B cell (primary cell): ENCODE measurements at places on chromosomes 2 and 18. TPM values are rescaled to one million over a fixed set of nuclear protein-coding genes. Genes with fewer than 3 reads are reported as not detected.

G6PC2 gene
- not detected in 2 replicates for total RNA-seq

CRYGD gene
- total RNA-seq = not detected in 2 replicates

PIAS2 gene
- 51.1 and 53.9 TPM in 2 replicates for total RNA-seq

SP140 gene
- 411 and 424 TPM in 2 replicates for total RNA-seq

CYP26B1 gene
- total RNA-seq = not detected in 2 replicates

ZNF519 gene
- total RNA-seq = 19.5 and 20.9 TPM in 2 replicates

DAPL1 gene
- total RNA-seq = not detected in 2 replicates

CHRNG gene
- not detected in 2 replicates for total RNA-seq

KIAA2012 gene
- total RNA-seq = not detected in 2 replicates

ALPP gene
- total RNA-seq = not detected in 2 replicates

GPR17 gene
- total RNA-seq = 0.22 TPM in 1 of 2 replicates, not detected in the other

MDH1B gene
- 0.34 TPM in 1 of 2 replicates, not detected in the other for total RNA-seq

HOXD11 gene
- not detected in 2 replicates for total RNA-seq

C1GALT1C1L gene
- total RNA-seq = not detected in 2 replicates

IL1RL1 gene
- not detected in 2 replicates for total RNA-seq

IL36G gene
- not detected in 2 replicates for total RNA-seq

B3GNT7 gene
- 14.1 and 14.3 TPM in 2 replicates for total RNA-seq

MYCN gene
- not detected in 2 replicates for total RNA-seq

PRKAG3 gene
- not detected in 2 replicates for total RNA-seq

AGXT gene
- not detected in 2 replicates for total RNA-seq

PDE1A gene
- not detected in 2 replicates for total RNA-seq

ST8SIA5 gene
- total RNA-seq = not detected in 2 replicates

FN1 gene
- 0.05 TPM in 1 of 2 replicates, not detected in the other for total RNA-seq

SLC9A2 gene
- not detected in 2 replicates for total RNA-seq

INO80C gene
- total RNA-seq = 37.9 and 38.5 TPM in 2 replicates

CNTNAP5 gene
- not detected in 2 replicates for total RNA-seq

ERFE gene
- total RNA-seq = 0.17 and 0.19 TPM in 2 replicates

SLC9A4 gene
- 0.07 and 0.20 TPM in 2 replicates for total RNA-seq

AQP12A gene
- total RNA-seq = not detected in 2 replicates

GRCh38 chr2:99380376-99381010 lies 43.3 kb downstream of the EIF5B start:
- no peak for DNase-seq

DNA sequence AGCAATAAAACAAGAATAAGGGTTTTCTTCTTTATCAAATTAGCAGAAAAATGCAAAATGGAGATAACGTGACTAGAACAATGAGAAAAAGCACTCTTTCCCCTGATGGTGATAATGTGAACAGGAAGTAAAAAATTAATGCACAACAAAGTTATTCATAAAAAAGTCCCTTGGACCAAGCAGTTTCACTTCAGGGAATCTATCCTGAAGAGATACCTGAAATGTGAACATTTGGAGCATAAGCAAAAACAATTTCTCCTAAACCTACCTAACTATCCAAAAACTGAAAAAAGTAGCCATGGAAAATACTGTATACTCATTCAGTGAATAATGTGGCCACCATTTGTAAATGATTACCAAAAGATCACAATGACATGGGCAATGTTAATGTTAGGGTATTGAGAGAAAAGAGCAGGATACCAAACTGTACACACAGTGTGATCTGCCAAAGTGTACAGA lies 48.7 kb downstream of the TRIP12 start:
- peak; percentile 12 for DNase-seq

- no peak for DNase-seq
Measured at GRCh38 chr18:2901423-2901985, 54.7 kb downstream of the EMILIN2 start.

GRCh38 chr2:222228054-222228453 lies 70.7 kb downstream of the PAX3 start:
- DNase-seq = no peak

- DNase-seq = peak; percentile 28
Measured at GRCh38 chr2:46470114-46470628, 9.2 kb upstream of the TMEM247 start.

DNA sequence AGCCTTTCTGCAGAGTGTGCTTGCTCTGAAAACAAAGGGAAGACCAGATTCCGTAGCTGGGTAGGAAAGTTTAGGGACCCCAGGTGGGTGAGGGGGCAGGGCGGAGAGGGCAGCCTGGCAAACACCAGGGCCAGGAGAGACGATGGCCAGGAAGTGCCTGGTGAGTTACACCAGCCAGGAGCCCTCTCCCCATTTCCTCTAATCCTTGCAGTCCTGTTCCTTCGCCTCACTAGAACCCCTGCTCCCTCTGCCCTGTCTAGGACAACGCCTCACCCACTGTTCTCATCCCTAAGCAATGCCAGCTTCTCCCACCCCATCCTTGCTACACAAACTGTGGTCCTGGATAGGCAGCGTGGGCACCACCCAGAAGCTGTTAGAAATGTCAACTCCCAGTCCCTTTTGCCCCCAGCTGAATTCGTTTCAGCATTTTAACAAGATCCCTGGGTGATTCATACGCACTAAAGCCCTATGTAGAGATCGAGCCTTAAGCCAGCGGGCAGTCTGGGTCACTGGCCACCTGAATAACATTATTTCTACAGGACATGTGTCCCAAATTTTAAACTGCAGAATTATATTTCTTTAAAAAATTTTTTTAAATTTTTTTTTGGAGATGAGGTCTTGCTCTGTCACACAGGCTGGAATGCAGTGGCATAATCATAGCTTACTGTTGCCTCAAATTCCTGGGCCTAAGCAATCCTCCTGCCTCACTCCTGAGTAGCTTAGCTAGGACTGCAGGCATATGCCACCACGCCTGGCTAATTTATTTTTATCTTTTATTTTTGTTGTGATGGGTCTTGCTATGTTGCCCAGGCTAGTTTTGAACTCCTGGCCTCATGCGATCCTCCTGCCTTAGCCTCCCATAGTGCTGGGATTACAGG lies 10.9 kb downstream of the WIPF1 start:
- no peak for DNase-seq

- no peak for DNase-seq
Measured at GRCh38 chr18:74604774-74605173, 7.1 kb downstream of the ZNF407 start.

DNA sequence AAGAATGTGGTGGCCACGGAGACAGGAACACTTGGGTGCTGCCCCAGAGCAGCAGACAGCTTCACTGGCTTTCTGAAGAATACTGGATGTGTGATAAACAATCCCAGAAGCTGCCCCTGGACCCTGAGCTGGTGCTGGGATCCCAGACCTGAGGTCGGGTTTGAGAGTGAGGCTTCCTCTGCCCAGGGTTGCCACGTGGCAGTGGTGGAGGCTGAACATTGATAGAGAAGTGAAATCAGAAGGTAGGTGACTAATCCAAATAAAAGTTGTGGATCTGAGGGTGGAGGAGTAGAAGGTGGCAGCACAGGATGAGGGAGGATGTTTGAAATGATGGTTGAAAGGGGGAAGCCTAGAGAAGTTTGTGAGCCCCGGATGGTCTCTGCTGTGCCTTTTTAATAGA lies 64.0 kb downstream of the FMNL2 start:
- DNase-seq = no peak

GRCh38 chr2:241859436-241860183 lies 916 bp upstream of the PDCD1 start:
- peak; percentile 78 for DNase-seq

DNA sequence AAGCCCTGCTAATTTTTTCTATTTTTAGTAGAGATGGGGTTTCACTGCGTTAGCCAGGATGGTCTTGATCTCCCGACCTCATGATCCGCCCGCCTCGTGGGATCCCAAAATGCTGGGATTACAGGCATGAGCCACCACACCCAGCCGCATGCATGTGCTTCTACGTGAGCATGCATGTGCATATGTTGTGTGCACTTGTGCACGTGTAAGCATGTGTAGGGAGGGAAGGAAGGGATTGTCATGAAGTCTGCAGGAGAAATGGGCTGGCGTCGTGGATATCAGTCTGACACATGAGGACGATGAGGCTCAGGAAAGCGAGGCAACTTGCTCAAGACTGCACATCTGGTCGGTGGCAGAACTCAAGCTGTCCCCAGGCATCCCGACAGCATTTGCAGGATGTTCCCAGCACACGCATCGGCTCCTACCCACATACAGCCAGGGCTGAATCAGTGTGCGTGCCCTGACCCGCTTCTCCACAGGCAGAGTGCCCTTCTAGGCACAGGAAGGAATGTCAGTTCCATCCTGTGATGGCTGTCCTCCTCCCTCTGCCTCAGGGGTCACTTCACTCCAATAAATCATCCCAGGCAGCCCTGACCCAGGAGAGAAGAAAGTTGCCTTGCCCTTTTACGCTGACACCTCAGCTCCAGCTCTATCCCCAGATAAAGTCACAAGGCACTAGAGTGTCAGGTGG lies 49.9 kb upstream of the SLC14A2 start:
- DNase-seq = no peak

DNA sequence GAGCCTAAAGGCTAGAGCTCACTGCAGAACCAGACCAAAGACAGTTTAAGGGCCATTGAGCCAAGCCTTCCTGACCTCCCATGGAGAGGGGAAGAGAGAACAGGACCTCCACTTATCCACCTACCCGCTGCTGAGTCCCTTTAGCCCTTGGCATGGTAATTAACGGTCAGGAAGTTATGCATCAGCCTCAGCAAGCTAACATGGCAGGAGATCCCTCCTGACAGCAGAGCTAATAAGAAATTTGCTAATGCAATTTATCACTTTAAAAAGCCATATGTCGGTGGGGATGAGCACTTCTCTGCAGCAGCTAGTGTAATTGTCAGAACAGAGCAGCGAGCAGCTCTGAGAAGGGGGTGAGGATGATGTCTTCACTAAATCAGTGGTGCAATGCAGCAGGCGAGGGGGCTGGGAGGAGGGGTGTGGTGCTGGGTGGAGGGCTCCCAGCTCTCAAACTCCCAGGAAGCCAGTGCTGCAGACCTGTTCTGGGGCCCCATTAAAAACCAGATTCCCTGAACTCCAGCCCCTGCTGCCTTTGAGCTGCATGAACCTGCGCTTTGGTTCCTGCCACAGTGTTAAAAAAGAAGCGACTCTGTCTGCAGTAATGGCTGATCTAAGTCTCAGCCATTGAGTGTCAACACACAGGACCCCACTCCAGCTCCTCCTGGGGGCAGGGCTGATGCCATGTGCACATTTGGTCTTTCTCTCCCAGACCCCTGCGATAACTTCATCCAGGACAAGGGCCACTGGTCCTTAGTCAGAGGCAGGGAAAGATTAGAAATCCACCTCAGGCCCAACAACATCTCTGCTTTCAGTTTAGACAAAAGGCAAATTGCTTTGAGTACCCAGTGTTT lies 84.2 kb upstream of the STPG4 start:
- DNase-seq = no peak

- DNase-seq = no peak
Measured at GRCh38 chr2:98568161-98568956, 40.0 kb downstream of the COA5 start.

GRCh38 chr2:231170055-231170454 lies 28.4 kb upstream of the ARMC9 start:
- DNase-seq = no peak

DNA sequence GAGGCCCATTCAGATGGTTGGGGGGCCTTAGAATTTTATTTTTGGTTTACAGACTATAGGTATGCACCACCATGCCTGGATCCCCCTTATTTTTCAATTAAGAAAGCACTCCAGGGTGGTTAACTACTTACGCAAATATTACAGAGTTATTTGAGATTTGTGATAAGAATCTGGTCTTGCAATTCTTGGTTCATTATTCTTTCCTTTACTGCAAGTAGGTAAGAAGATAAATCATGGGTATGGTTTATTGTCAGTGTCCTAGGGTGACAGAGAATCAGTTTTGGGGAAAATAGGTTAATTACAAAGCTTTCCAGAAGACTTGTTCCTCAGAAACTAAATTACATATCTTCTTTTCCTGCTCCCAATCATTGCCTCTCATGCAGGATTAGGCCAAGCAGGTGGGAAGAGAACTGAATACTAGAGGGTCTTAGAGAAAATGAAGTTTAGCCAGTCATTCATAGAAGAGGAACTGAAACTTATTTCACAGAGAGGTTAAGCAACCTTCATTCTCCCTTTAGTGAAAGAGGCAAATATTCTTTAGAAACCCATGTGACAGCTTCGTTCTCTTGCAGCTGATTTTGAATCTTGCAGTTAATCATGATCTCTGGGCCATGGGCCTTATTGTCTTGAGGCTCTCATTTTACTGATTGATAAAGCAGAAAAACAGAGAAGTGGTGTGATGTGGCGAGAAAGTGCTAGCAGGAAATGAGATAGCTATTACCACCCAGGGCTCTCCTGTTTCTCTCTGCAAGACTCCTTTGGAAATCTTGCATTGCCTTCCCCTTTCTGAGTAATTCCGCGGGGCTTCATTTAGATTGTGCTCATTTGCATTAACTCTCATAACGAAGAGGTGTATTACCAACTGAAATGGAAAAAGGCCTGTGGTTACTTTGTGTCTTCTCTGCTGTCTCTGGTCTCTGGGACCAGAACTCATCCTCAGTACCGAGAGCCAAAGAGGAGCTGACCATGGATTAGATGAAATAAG lies 44.8 kb upstream of the ARHGAP25 start:
- peak; percentile 80 for DNase-seq

- DNase-seq = no peak
Measured at GRCh38 chr2:108349571-108349928, 28.2 kb upstream of the SULT1C4 start.

GRCh38 chr2:144183727-144184126 lies 336.2 kb downstream of the ZEB2 start:
- DNase-seq = peak; percentile 84

GRCh38 chr2:35960596-35960995 lies 395.0 kb upstream of the CRIM1 start:
- DNase-seq = no peak

GRCh38 chr2:46120792-46121555 lies 176.2 kb upstream of the EPAS1 start:
- no peak for DNase-seq

GRCh38 chr2:26457695-26458364 lies 20.1 kb downstream of the OTOF start:
- DNase-seq = no peak

GRCh38 chr2:74585406-74586185 lies 31.1 kb downstream of the DOK1 start:
- peak; percentile 27 for DNase-seq

- DNase-seq = peak; percentile 47
Measured at GRCh38 chr2:59232394-59233165, 991.5 kb upstream of the FANCL start.

GRCh38 chr2:153101187-153101586 lies 377.4 kb downstream of the RPRM start:
- DNase-seq = no peak

DNA sequence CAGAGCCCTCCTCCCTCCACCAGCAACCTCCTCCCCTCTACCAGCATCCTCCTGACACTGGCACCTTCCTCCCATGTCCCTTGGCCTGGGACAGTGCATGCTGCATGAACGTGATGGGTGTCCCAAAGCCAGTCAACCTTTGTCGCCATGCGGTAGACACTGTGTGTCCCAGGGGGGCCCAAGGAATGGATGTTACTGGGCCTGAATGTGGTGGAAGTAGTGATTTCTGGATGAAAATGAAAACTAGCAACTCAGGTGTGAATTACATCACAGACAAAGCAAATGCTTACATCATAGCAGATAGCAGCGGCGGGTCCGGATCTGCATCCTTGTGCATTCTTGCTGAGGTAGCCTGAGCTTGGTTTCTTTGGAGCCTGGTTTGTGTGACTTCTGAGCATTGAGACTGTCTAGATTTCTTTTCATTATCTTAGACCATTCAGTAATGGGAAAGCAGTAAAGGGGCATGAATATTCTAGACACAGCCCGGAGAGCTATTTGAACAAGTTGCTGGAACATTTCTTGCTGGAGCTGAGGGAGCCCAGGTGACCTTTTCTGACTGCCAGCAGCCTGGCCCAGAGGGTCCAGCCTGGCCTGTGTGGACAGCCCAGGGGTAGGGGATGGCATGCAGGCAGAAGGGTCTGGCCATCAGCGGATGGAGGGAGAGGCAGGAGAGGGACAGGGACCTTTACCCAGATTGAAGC lies 100.4 kb downstream of the FAM210A start:
- DNase-seq = no peak

- no peak for DNase-seq
Measured at GRCh38 chr2:227325839-227326195, 766 bp downstream of the MFF start.
